Cardiac muscle cell (in vitro differentiated cells and primary cell): ENCODE measurements at places on chromosomes 5 and 9. TPM values are rescaled to one million over a fixed set of nuclear protein-coding genes. Genes with fewer than 3 reads are reported as not detected.

DNA sequence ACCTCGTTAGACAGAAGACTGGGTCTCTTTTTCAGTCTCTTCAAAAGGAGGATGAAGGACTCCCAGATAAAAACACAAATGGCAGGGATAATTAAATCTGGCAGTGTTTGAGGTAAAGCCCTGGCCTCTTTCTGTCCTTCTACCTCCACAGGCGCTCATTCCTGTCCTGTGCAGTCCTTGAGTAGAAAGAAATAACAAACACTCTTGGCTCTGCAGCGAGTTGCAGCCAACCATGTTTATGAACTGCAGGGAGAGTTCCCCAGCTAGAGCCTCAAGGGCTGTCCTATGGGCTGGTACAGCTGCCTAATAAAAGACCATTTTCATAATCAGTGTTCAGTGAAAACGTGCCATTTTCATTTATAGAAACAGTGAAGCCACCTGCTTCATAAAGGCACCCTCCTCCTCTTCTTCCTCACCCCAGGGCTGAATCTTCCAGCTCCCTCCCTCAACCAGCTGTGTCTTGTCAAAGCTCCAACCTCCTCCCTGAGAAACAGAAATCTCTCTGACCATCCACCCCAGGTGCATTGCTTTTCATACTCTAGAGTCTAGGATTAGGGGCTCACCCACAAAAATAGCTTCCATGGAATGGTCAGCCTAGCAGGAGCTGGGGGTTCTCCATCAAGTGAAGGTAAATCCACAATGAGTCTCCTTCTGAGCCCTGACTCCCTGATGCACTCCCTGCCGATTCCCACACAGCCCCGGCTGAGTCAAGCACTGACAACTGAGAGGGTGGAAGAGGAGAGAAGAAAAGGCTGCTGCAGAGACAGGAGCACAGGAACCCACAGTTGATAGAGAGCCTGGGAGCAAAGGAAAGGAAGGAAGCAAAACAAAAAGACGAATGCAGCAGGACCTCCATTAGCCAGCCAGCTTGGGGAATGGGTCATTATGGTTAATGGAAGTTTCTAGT lies 150.7 kb downstream of the CMYA5 start:
- H3K4me3 ChIP-seq, result no peak overlapping the region
- H3K36me3 ChIP-seq, result no peaks in the 10 kb centered on the region
- H3K4me1 ChIP-seq, result no peaks in the 10 kb centered on the region
- H3K27me3 ChIP-seq, result no peaks in the 10 kb centered on the region

DNA sequence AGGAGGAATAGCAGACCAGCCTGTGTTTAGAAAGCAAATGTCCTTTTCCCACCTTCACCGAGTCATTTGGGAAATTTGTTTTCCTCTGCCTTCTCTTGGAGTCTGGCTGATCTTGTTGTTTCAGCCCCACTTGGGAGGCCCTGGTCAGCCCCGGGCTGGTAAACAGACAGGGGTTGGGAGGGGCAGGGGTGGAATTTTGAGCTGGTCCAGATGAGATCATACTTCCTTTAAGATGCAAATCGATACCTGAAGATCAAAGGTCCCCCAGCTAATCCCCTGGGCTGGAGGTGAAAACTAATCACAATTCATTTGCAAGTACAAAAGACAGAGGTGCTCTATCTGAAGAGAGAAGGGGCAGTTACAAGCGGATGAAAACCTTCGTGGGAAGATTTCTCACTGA lies 118.4 kb downstream of the PAPPA start:
- peaks cover 16% of the 10 kb centered on the region for H3K27me3 ChIP-seq
- H3K4me1 ChIP-seq, result peaks cover 13% of the 10 kb centered on the region
- no peaks in the 10 kb centered on the region for H3K36me3 ChIP-seq
- no peak overlapping the region for H3K4me3 ChIP-seq

- no peaks in the 10 kb centered on the region for H3K36me3 ChIP-seq
These were observed 1788.0 kb upstream of the NUDT12 start for GRCh38 chr5:105350486-105351140.

DNA sequence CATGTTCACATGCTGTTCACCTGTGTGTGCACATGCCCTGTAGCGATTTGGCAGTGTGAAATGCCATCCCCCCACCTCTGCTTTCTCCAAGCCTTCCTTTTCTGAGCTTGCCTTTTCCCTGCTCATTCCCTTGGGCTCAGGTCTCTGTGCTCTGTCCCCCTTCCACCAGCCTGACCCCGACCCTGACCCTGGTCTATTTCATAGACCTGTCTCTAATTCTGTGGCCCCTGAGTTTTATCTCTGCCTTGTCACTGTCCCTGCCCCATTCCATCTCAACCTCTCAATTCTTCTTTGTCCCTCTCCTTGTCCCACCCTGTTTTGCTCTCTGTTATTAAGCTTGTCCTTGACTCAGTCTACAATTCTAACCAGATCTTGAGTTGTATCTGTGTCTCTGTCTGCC lies 735 bp downstream of the ARAP3 start:
- no peaks in the 10 kb centered on the region for H3K27me3 ChIP-seq
- peaks cover 13% of the 10 kb centered on the region for H3K4me1 ChIP-seq
- no peak overlapping the region for H3K4me3 ChIP-seq
- DNase-seq, result no peak
- H3K27ac ChIP-seq, result no peak overlapping the region

GRCh38 chr9:23674016-23674585 lies 151.9 kb downstream of the ELAVL2 start:
- H3K27me3 ChIP-seq, result no peaks in the 10 kb centered on the region
- H3K4me1 ChIP-seq, result no peaks in the 10 kb centered on the region
- H3K27ac ChIP-seq, result no peak overlapping the region
- H3K36me3 ChIP-seq, result peaks cover 9% of the 10 kb centered on the region
- no peak for DNase-seq
- H3K4me3 ChIP-seq, result no peak overlapping the region

DNA sequence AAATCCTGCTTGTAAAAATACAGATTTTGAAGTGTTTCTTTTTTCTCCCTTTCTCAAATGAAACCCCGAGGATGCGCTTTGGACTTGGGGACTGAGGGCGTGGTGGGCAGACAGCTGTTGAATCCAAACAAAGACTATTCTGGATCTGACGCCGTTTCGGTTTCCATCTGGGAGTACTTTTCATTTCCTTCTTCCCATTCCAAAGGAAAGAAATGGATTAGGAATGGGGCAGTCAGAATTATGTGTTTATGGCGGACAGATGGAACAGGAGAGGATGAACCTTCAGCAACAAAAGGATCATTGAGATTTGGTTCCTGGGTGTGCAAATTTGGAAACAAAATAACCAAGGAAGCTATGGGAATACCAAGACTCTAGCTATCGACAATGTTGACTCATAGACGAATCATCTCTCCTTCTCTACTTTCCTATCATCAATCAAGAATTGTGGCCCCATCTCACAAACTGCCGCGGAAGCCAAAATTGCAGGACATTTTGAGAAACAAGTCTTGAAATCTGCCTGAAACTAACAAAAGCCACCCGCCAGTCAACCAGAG lies 300.6 kb downstream of the PARP8 start:
- no peaks in the 10 kb centered on the region for H3K36me3 ChIP-seq
- H3K4me3 ChIP-seq, result no peak overlapping the region

GRCh38 chr9:89522261-89522958 lies 24.5 kb upstream of the SEMA4D start:
- H3K4me3 ChIP-seq, result no peak overlapping the region
- no peak overlapping the region for H3K27ac ChIP-seq
- H3K27me3 ChIP-seq, result no peaks in the 10 kb centered on the region
- H3K36me3 ChIP-seq, result no peaks in the 10 kb centered on the region

DNA sequence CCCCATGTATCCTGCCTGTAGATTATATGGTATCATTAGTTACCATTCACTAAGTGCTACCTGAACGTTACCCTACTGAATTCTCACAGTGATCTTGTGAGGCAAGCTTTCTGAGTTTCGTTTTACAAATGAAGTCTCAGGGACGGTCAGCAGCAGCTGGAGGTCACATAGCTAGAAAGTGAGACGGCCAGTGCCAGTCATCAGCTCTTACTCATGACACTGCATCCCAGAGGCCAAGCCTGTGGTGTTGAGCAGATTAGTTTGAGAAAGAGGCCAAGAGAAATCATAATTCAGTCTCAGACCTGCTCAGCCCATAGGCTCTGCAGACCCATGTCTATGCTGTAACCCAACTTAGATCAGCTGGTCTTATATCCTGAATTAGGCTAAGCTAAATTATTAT lies 95.7 kb upstream of the EGFLAM start:
- H3K4me3 ChIP-seq, result no peak overlapping the region
- H3K36me3 ChIP-seq, result no peaks in the 10 kb centered on the region
- H3K27ac ChIP-seq, result no peak overlapping the region
- no peaks in the 10 kb centered on the region for H3K27me3 ChIP-seq
- no peak for DNase-seq
- H3K4me1 ChIP-seq, result peaks cover 2% of the 10 kb centered on the region

- H3K27ac ChIP-seq, result peak overlapping the region; percentile 73
- H3K4me1 ChIP-seq, result peaks cover 9% of the 10 kb centered on the region
- H3K27me3 ChIP-seq, result no peaks in the 10 kb centered on the region
- H3K4me3 ChIP-seq, result no peak overlapping the region
These were observed 61.3 kb upstream of the STXBP1 start for GRCh38 chr9:127550751-127551150.

The ADAMTS6 gene
- 3.3 and 8.8 TPM in 2 replicates for polyA plus RNA-seq

The TMEFF1 gene
- polyA plus RNA-seq, result 22.3 and 33.0 TPM in 2 replicates

The PRSS3 gene
- polyA plus RNA-seq, result 0.24 TPM in 1 of 2 replicates, not detected in the other

The CCL21 gene
- polyA plus RNA-seq, result 2.2 and 8.0 TPM in 2 replicates

The ANKRA2 gene
- polyA plus RNA-seq, result 32.0 and 41.9 TPM in 2 replicates
